ENCODE measurements at places on chromosomes 1 and 21. TPM values are rescaled to one million over a fixed set of nuclear protein-coding genes. Genes with fewer than 3 reads are reported as not detected.

GRCh38 chr1:75630998-75631397 is 20.1 kb upstream of the SLC44A5 start:
- DNase-seq = no peak
- H3K4me1 ChIP-seq = no peaks in the 10 kb centered on the region
- no peak overlapping the region for H3K27ac ChIP-seq
- H3K27me3 ChIP-seq = no peaks in the 10 kb centered on the region

- H3K4me3 ChIP-seq = no peak overlapping the region
- no peak overlapping the region for H3K27ac ChIP-seq
- H3K4me1 ChIP-seq = peaks cover 13% of the 10 kb centered on the region
- no peak for DNase-seq
- no peaks in the 10 kb centered on the region for H3K36me3 ChIP-seq
Observed at GRCh38 chr1:167158813-167159275, 61.8 kb upstream of the POU2F1 start.

DNA sequence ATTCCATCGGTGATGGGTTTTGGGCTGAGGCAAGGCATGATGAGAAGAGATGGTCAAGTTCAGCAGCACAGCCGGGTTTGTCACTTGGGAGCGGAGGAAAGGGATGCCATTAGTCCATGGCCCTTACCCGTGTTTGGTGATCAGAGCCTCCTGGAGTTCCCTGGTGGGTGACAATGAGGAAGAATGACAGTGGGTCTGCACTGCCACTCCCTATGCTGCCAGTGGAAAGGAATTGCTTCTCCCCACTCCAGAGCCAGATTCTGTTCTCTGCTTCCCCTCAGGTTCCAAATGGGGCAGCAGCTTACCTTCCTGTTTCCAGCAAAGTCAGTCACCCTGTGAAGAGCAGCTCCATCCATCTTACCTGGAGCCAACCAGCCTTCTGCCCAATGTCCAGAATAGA is 393.1 kb downstream of the PTPRU start:
- no peaks in the 10 kb centered on the region for H3K4me1 ChIP-seq
- no peaks in the 10 kb centered on the region for H3K27me3 ChIP-seq
- H3K27ac ChIP-seq = no peak overlapping the region
- H3K4me3 ChIP-seq = no peak overlapping the region
- no peaks in the 10 kb centered on the region for H3K36me3 ChIP-seq

RGS4 gene
- 25.9 TPM for total RNA-seq

DNA sequence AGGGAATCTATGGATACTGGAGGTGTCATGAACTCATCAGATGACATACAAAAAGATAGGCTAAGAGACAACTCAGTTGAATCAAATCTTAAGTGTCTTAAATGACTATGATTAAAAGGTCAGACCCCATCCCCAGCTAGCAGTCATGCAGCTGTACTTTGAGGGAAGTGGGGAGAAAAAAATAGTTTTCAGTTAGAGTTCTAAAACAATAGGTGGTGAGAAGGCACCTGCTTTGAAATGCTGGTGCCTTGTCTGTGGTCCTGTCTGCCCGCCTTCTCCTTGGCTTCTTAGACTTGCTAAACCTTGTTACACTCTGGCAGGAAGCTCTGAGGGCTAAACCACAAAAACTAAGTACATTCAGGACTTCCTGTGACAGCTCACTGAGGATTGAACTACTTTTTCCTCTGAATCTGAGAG is 15.3 kb downstream of the CD2 start:
- DNase-seq = peak; percentile 46
- no peak overlapping the region for H3K27ac ChIP-seq
- H3K4me3 ChIP-seq = no peak overlapping the region
- peaks cover 7% of the 10 kb centered on the region for H3K27me3 ChIP-seq

LCE1D gene
- not detected for total RNA-seq

All from cardiac muscle cell (in vitro differentiated cells and primary cell).